ENCODE measurements at places on chromosomes 6 and 20. TPM values are rescaled to one million over a fixed set of nuclear protein-coding genes. Genes with fewer than 3 reads are reported as not detected.

Gene MYLK4
- 0.33 TPM for total RNA-seq

Gene GTSF1L
- not detected for total RNA-seq

Gene DNPH1
- total RNA-seq = 39.3 TPM

Gene SLC17A9
- total RNA-seq = 17.5 TPM

Gene ABHD16B
- not detected for total RNA-seq

Gene RSPH4A
- total RNA-seq = 0.12 TPM

Gene AHI1
- total RNA-seq = 34.6 TPM

Gene ECT2L
- not detected for total RNA-seq

Gene DDX27
- 42.1 TPM for total RNA-seq

Gene MAP7
- total RNA-seq = 2.7 TPM

Gene PTK6
- total RNA-seq = 0.54 TPM

Gene KCNG1
- not detected for total RNA-seq

Gene LBP
- total RNA-seq = not detected

Gene ME1
- total RNA-seq = not detected

Gene SAPCD1
- total RNA-seq = 21.3 TPM

Gene NRSN1
- total RNA-seq = not detected

Gene AVP
- total RNA-seq = not detected

Gene MATN4
- total RNA-seq = 1.4 TPM

Gene LAMA2
- total RNA-seq = 0.93 TPM

Gene OOEP
- total RNA-seq = not detected

Gene SFTA2
- not detected for total RNA-seq

Gene EEF1A2
- total RNA-seq = 0.14 TPM

Gene GRM1
- not detected for total RNA-seq

Gene SLC22A1
- not detected for total RNA-seq

Gene SYNDIG1
- not detected for total RNA-seq

Gene RIMS4
- total RNA-seq = 0.18 TPM

Gene CRISP2
- not detected for total RNA-seq

Gene SLC17A2
- total RNA-seq = 0.25 TPM

Gene SEMG1
- not detected for total RNA-seq

Gene BICRAL
- total RNA-seq = 15.0 TPM

Gene ARMC2
- total RNA-seq = 3.3 TPM

Gene ULBP2
- total RNA-seq = 0.18 TPM

Gene TXLNB
- 0.31 TPM for total RNA-seq

Gene APCDD1L
- not detected for total RNA-seq

Gene ENPP5
- 0.21 TPM for total RNA-seq

Gene C20orf204
- 18.8 TPM for total RNA-seq

Gene SLC17A5
- 7.2 TPM for total RNA-seq

Gene THBS2
- not detected for total RNA-seq

Gene MUC21
- not detected for total RNA-seq

Gene PRPF6
- 82.1 TPM for total RNA-seq

Gene WFDC5
- total RNA-seq = not detected

Gene RALGAPB
- 32.4 TPM for total RNA-seq

Gene TGM3
- total RNA-seq = not detected

Gene TNXB
- total RNA-seq = 30.4 TPM

Gene IP6K3
- not detected for total RNA-seq

Gene ANGPT4
- total RNA-seq = 0.06 TPM

Gene PAQR8
- 11.4 TPM for total RNA-seq

Gene LGSN
- total RNA-seq = not detected

Gene AIF1
- 43.9 TPM for total RNA-seq

Gene NMBR
- total RNA-seq = not detected

Gene IL20RA
- total RNA-seq = not detected

Gene ADNP
- 70.7 TPM for total RNA-seq

Gene BCAS4
- total RNA-seq = 12.6 TPM

Gene CGA
- total RNA-seq = not detected

Gene RIPOR3
- 0.08 TPM for total RNA-seq
